Panc1 (cell line): ENCODE measurements at places on chromosomes 7 and 10.

GRCh38 chr10:68564712-68565111 lies 4.6 kb downstream of the TET1 start:
- DNase-seq, result no peak

GRCh38 chr10:76172020-76172419 lies 740.6 kb downstream of the LRMDA start:
- DNase-seq, result no peak

DNA sequence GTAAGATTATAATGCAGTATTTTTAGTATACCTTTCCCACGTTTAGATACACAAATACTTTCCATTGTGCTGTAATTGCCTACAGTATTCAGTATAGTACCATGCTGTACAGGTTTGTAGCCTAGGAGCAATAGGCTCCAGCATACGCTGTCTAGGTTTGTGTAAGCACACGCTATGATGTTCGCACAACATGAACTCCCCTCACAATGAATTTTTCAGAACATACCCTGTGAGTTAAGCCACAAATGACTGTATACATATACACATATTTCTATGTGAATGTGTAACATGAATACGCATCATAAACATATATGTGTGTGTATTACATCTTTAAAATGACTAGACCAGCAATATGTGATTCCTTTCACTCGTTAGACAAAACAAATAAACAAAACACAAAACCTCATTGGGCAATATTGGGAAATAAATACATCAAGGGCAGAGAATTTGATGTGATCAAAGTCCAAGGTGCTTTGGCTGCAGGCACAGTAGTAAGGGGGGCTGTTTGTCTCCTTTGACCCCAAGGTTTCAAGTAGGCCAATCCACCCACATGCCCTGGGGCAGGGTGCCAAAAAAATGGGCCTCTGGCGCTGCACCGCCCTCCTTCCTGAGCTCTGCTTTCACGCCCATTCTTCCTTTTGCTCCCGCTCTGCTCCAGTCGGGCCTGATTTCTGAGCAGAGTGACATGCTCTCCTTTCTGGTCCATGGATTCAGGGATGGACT lies 33.9 kb downstream of the CHN2 start:
- DNase-seq, result no peak

- no peak for DNase-seq
Measured at GRCh38 chr7:1413936-1414639, 45.2 kb downstream of the MICALL2 start.
